ENCODE measurements at places on chromosomes 2 and 18.

GRCh38 chr2:226336283-226336682 is 463.3 kb downstream of the IRS1 start:
- no peak for DNase-seq

DNA sequence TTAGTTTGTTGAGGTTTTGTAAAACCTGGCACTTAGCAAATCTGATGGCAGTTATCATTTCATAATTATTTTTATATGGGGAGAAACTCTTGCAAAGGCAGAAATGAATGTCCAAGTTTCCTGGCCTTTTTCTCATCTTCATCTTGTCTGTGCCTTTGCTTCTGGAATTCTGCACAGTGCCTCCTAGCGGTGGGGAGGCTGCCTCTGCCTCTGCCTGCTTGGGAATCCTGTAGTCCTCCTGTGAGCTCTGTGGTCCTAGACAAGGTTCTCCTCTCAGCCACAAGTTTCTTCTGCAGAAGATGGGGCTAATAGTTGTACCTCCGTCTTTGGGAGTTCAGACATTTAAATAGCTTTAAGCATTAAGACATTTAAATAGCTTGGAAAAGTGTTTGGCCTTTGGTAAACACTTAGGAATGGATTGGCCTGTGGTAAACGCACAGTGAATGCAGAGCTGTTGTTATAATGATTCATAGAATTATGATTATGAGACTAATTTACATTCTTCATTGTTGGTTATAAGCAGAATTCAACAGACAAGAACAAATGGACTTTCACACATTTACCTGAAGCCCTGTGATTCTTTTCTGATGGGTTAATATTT is 101.2 kb downstream of the ZNF236 start:
- peak; percentile 71 for DNase-seq

- DNase-seq: no peak
Measured at GRCh38 chr2:220432645-220433044, 805.2 kb downstream of the SLC4A3 start.

- no peak for DNase-seq
Measured at GRCh38 chr18:45553723-45554388, 61.4 kb upstream of the SLC14A2 start.

DNA sequence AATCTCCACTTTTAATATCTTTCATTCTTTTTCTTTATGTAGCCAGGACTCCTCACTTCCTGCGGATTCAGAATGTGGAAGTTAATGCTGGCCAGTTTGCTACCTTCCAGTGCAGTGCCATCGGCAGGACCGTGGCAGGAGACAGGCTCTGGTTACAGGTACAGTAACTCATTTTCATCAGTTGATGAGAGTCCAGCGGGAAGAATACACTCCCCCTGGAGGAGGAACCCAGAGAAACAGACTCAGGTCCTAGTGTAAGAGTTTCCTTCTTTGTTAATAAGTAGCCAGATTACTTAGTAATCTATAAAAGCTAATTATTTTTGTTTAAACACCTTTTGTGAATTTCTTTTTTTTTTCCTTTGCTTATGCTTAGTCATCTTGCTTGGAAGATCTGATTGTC is 359.4 kb downstream of the PTPRM start:
- peak; percentile 23 for DNase-seq

GRCh38 chr2:10579441-10579840 is 110.3 kb downstream of the NOL10 start:
- no peak for DNase-seq

- DNase-seq: no peak
Measured at GRCh38 chr2:3349211-3349693, 28.4 kb downstream of the EIPR1 start.

DNA sequence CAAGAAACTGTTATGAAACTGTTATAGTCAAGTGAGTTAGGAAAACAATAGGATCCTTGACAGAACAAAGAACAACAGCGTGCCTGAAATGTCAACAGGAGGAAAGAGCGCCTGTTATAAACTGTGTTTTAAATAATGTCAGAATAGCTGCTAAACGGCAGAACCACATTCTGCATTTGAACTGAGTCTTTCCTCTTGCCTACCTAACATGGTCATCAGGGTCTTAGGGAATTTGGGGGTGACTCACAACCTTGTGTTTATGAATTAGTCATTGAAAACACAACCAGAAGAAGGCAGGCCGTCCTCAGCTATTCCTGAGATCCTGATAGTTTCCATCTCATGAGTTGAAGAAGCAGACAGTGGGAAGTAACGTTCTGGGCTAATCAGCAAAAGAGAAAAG is 222.0 kb upstream of the FN1 start:
- DNase-seq: no peak

DNA sequence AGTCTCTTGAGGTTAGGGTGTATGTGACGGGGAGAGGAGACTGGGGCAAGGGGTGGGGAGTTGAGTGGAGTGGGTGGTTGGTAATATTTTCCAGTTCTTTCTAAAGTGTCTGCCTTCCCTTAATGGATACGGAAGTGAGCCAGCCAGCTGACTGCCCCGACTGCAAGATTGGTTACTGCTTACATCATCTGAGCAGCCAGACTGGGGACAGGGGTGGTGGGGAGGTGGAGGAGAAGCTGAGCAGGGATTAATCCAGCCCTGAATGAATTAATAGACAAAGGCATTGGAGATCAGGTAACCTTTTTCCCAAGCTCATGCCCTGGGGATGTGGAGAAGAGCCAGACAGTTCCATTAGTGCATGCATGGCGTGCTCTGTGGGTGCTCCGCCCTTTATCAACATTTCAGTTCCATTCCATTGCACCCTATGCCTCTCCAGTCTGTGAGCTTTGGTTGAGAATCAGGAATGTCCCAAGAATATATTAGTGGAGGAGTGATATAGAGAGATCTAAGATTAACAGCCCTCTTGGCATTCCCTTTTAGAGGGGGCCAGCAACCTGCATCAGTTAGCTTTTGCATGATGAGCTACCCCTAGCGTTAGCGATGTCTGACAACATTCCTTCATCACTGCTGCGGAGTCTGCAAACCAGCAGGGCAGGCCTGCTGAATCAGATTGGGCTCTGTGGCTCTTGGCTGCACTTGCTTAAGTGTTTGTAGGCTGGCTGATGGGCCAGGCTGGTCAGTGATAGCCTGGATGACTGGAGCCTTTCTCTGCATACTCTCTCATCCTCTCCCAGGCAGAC is 67.4 kb downstream of the TNP1 start:
- peak; percentile 22 for DNase-seq

GRCh38 chr2:96359310-96359709 is 23.7 kb downstream of the NCAPH start:
- peak; percentile 16 for DNase-seq

GRCh38 chr18:74389991-74390390 is 67.1 kb downstream of the DIPK1C start:
- no peak for DNase-seq

DNA sequence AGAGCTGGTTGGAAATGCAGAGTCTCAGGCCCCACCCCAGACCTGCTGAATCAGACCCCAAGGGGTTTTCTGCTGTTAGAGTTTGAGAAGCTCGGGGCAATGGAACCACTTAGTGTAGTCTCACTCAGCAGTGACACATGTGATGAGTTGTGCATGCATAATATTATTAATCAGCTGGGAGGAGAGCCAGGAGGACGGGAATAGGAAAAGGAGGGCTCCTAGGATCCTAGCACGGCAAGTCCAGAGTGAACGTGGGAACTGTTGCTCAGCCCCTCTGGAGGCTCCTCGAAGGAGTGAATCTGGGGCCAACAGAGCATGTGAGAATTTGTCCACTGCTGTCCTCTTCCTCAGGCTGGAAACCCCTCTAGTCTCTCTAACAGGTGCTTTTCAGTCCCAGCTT is 87.1 kb downstream of the HS1BP3 start:
- DNase-seq: no peak

- no peak for DNase-seq
Measured at GRCh38 chr18:58224425-58224750, 180.4 kb downstream of the NEDD4L start.

DNA sequence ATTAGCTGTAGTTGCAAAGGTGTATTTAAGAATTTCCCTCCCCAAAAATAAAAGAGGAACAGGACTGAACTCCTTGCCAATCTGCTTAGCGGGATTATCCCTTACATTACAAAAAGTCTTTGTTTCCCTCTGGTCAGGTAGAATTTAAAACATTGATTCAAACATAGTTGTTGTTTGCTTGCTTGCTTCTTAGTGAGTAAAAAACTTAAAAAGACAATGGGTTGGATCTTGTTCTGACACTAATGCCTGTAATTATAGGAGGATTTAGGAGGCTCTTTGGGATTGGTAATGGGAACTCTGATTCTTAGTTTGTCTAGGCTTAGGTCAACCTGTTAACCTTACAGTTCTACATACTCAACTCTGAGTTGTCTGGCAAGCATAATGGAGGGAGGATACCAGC is 3.7 kb upstream of the CEBPZOS start:
- DNase-seq: no peak

DNA sequence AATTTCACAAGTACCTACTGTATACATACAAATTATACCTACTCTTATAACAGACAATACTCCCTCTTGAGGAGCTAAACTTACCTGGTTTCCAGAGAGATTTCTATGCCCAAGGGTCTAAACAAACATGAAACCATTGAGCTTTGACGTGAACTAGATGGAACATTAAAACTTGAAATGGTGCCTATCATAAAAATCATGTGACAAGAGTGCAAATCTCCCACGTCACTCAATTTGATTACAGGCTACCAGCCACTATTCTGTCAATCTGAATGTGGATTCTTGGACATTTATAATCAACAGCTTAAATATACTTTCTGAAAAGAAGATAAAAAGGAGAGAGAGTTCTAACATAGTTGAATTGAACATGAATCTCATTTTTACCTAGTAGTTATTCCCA is 297.1 kb upstream of the SESTD1 start:
- no peak for DNase-seq

- DNase-seq: no peak
Measured at GRCh38 chr2:235649418-235649817, 155.6 kb downstream of the AGAP1 start.

DNA sequence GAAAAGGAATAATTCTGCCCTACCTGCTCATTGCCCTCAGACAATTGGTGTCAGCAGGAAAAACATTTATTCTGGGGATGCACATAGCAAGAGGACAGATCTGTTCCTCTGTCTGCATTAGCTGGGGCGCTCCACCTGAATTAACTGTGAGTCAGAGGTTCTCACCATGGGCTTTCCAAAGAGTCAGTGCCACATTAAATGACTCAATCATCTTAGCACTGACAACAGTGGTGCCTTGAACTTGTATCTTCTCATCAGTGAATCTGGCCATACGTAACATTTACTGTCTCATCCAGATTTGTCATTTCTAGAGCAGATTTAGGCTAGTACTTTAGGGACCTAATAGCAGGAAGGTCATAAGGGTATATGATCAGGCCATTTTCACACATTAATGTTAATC is 358.1 kb upstream of the CRIM1 start:
- DNase-seq: no peak

GRCh38 chr2:149420053-149420963 is 89.9 kb downstream of the LYPD6 start:
- DNase-seq: no peak

DNA sequence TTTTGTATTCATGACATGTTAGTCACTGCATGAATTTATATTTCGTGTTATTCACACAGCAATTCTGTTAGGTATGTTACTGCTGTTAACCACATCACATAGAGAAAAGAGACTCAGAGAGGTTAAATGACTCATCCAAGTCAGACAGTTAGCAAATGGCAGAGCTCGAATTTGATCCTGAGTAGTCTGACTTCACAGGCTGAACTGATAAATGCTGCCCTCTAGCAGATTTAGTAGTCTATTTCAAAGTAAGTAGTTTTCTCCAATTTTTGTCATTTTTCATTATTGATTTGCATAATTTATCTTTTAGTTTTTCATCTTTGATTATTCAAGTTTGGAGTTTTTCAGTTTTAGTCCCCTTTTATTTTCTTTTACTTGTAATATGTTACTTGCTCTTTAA is 58.3 kb downstream of the WDR7 start:
- DNase-seq: no peak

GRCh38 chr2:60447943-60448342 is 105.5 kb downstream of the BCL11A start:
- DNase-seq: no peak

- no peak for DNase-seq
Measured at GRCh38 chr18:51686590-51686989, 489.1 kb upstream of the MEX3C start.

GRCh38 chr2:121833358-121833723 is 77.9 kb downstream of the TSN start:
- no peak for DNase-seq

DNA sequence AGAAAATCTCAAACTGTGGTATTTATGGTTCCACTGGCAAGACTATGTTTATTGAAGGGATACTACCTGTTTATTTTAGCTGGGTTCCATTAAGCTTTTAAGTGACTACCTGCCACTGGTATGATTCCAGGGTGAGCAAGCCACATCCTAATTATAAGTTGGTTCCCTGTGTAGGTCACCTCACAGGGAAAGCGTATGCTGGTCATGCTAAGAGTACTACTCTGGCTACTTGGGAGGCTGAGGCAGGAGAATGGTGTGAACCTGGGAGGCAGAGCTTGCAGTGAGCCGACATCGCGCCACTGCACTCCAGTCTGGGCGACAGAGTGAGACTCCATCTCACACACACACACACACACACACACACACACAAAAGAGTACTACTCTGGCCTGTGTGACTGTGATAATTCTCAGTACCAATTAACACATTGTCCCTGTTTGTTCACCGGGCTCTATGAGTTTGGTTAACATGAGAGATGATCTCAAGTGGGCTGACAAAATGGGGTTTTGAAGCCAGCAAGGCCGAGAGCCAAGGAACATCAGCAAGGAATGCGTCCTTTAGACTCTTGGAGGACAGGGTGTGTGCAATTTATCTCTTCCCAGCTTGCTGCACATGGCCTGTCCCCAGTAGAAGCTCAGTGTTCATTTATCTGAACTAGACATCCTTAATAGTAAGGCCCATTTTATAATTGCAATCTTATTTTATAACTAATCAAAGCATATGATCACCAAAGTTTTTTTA is 15.2 kb upstream of the ITSN2 start:
- no peak for DNase-seq

DNA sequence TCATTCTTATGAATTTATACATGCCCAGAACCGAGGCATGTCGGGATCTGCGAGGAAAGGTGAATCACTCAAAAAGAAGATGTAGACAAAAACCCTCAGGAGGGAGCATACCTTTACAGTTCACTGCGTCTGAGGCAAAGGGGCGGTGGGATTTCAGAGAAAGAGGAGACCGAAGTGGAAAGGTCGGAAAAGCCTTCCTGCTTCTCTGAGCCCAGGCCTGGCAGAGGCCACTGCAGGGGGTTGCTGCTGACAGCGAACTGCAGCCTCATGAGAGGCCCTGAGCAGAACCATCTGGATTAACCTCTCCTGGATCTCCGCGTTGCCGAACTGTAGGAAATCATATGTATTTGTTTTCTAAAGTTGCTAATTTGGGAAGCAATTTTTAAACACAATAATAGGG is 713.1 kb upstream of the SOX11 start:
- no peak for DNase-seq

- no peak for DNase-seq
Measured at GRCh38 chr2:64192125-64192479, 47.9 kb upstream of the PELI1 start.

GRCh38 chr2:208440716-208441115 is 34.1 kb downstream of the PTH2R start:
- DNase-seq: no peak

DNA sequence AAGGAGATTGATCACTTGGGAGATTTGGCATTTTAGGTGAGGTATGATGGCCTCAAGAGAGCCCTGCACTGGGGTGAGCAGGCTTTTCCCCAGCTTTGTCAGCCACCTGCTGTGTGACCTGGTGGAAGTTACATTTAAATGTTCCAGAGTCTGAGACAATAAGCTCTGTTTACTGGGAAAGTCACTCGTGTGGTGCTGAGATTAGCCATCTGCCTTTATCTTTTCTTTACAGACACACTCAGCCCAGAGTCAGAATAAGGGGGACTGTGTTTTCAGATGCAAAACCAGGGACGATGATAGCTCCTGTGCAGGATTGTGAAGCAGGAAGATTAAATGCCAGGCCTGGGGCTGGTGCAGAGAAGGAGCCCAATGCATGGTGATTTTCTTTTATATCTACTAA is 47.9 kb downstream of the SH3RF3 start:
- peak; percentile 79 for DNase-seq

Measured in WERI-Rb-1 (cell line).